ENCODE measurements at places on chromosomes 2 and 18.

- no peak for DNase-seq
Observed at GRCh38 chr2:38713338-38713737, 37.8 kb downstream of the SRSF7 start.

GRCh38 chr2:184006998-184007397 lies 591.3 kb upstream of the ZNF804A start:
- no peak for DNase-seq

GRCh38 chr2:181131584-181131983 lies 151.2 kb downstream of the UBE2E3 start:
- DNase-seq = no peak

DNA sequence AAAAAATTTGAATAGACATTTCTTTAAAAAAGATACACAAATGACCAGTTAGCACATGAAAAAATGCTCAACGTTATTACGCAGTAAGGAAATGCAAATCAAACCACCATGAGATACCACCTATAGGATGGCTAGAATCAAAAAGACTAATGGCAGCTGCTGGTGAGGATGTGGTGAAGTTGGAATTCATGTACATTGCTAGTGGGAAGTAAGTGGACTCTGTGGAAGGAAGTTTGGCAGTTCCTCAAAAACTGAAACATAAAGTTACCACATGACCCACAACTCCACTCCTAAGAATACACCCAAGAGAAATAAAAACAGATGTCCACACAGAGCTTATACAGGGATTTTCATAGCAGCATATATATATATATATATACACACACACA lies 51.2 kb downstream of the MBP start:
- no peak for DNase-seq

DNA sequence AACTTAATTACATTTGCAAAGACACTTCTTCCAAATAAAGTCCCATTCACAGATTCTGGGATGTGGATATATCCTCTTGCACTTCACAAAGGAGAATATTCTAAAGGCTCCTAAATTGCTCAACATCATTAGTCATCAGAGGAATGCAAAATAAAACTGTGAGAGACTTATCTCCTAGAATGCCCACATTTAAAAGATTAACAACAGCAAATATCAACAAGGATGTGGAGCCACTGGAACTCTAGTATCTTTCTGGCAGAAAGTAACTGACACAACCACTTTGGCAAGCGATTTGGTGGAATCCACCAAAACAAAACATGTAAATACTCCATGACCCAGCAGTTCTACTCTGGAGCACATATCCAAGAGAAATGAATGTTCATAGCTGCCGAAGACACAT lies 4.6 kb downstream of the NEU2 start:
- no peak for DNase-seq

DNA sequence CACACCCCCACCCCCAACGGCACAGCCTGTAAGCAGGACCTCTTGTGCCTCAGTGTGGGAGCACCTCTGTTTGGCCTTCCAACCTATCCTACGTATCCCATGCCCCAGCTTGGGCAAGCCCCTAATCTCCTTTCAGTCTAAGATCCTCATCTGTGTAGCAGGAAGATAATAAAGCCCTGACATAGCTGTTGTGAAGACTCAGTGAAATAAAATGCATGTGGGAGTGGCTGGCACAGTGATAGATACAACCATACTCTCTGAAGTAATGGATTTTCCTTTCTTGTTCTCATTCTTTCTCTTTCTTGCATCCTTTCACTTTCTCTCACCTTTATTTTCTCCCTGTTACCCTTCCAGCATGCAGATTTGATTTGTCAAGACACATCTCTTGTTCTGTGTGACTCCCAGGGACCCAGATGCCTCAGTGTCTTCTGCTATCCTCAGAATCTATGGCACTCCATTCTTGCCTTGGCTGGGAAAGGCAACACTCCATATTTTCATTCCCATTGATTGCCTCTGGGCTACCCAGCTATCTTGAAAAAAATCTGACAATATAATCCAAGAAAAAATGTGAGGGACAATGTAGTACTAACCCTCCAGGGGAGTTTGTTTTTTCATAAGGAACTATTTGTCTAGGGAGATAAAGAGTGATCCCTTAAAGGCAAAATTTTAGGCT lies 207.2 kb upstream of the SETBP1 start:
- no peak for DNase-seq

DNA sequence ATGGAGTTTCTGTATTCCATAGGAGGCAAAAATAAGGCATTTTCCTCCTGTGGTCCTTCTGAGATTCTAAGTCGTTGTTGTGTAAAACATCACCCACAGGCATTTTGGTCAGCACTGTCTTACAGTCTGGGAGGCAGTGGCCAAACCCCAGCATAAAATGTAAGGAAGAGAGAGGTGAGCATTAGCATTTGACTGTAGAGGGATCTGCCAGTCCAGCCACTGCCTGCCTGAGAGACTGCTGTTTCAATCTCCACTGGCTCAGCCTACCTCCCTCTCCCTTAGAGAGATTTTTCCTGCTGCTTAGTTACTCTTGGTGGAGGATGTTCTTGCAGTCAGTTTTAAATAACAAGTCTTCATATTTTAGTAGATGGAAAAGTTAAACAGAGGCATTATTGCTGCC lies 77.0 kb downstream of the ARHGEF33 start:
- no peak for DNase-seq

DNA sequence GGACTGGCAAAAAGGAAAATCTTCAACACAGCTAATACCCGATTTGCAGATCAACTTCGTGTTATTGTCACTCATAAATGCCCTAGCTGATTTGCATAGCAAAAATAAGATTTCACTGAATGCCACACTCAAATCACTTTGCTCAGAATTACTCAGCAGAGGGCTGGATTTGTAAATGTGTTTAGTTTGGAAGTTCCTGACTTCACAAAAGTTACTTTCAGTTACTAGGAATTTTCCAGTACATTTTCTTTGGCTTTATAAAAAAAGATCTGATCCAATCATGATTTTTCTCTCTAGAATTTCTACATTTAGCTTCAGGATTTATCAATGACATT lies 433.3 kb upstream of the ID2 start:
- DNase-seq = no peak

GRCh38 chr2:126399001-126399400 lies 257.0 kb upstream of the GYPC start:
- no peak for DNase-seq

- no peak for DNase-seq
Observed at GRCh38 chr2:129720761-129721160, 258.7 kb upstream of the RAB6C start.

DNA sequence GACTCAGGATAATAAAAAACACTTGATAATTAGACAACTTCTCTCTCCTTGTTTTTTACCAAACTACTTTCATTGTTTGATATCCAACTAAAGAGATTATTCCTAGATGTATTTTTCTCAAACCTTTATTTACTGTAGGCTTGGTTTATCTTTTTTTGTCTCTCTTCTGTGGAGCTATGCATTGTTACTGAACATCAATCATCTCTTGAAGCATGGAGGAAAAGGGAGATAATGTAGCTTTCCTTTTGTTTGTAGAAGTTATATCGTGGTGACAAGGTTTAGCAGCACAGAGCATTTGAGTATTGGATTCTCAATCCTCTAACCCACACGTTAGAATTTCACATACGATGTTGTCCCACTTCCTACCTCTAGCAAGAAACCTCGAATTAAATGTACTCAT lies 41.7 kb downstream of the SMCHD1 start:
- no peak for DNase-seq

DNA sequence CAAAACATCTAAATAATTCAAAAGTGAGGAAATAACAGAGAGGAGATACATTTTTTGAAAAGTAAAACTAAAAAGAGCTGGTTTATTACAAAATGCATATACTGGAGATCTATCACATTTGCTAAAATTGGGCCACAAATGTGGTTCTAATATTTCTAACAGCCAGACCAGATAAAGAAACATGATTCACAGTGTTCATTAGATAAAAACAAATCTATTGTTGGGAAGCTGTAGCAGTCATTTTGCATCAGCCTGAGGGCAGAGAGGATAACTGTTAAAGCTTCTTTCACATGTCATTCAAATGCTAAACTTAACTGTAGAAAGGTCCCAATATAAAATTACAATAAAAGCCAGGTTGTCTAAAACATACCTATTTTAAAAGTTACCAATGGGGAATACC lies 148.3 kb downstream of the GULP1 start:
- no peak for DNase-seq

- no peak for DNase-seq
Observed at GRCh38 chr2:1841461-1841860, 97.1 kb upstream of the PXDN start.

DNA sequence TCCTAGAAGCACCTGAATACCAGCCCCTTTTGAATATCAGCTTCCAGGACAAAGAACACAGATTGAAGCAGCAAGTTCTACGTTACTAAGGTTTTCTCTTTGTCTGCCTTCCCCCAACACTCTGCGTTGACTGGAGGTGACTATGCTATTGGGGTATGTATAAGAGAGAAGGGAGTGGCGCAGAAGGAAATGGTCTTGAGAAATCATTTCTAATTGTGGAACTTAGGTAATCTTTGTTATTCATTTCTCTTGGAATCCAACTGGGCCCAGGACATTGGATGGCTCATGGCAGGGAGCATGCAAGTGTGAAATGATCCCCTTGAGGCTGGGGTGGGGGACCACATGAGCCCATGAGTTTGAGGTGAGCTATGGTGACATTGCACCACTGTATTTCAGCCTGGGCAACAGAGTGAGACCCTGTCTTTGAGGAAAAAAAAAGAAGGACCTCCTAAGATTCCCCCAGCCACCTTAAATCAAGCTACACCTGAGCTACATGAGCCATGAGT lies 29.7 kb downstream of the XDH start:
- DNase-seq = no peak

DNA sequence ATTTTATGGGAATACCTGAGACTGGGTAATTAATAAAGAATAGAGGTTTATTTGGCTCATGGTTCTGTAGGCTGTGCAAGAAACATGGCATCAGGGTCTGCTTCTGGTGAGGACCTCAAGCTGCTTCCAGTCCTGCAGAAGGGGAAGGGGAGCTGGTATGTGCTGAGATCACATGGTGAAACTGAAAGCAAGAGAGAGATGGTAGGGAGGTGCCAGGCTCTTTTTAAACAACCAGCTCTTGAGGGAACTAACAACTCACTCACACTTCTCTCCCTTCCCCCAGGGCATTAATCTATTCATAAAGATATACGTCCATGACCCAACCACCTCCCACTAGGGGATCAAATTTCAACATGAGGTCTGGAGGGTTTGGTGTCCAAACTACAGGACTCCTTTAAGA lies 40.1 kb downstream of the AGPS start:
- DNase-seq = no peak

DNA sequence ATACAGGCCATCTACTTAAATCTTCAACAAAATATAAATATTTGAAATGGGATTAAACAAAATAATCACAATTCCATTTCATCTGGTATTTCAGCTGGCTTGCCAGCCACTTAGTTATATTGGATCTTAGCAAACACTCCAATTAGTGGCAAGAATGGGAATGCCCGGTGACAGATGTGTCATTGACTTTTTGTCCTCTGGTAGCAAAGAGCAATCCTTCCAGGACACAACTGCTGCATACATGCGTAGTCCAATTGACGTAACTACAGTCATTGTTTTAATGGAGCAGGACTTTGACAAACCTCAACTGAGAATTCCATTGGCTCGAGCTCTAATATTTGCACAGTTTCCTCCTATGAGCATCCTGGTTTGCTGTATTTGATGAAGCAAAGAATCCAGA lies 69.9 kb downstream of the RNF152 start:
- DNase-seq = no peak

- no peak for DNase-seq
Observed at GRCh38 chr2:8421658-8422449, 260.0 kb upstream of the ID2 start.

DNA sequence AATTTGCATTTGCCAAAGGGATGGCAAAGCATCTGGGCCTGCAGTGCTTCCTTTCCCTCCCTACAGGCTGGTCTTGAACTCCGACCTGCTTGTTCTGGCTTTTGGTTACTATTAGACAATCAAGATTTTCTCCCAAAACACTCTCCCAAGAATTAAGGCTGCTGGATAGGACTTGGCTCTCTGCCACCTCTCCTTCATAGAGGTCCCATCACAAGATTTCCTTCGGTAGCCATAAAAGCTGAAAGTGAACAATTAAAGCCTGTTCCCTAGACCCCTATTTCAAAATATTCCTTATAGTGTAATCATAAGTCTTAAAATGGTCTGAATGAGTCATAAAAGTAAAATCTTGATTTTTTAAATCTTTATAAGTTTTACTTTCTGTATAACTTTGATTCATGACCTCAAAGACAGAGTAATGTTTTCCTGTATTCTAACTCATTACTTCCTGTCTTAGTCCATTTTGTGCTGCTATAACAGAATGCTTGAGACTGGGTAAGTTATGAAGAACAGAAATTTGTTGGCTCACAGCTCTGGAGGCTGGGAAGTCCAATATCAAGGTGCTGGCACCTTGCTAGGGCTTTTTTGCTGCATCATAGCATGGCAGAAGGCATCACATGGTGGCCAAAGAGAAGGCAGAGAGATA lies 37.8 kb upstream of the TNP1 start:
- DNase-seq = no peak

DNA sequence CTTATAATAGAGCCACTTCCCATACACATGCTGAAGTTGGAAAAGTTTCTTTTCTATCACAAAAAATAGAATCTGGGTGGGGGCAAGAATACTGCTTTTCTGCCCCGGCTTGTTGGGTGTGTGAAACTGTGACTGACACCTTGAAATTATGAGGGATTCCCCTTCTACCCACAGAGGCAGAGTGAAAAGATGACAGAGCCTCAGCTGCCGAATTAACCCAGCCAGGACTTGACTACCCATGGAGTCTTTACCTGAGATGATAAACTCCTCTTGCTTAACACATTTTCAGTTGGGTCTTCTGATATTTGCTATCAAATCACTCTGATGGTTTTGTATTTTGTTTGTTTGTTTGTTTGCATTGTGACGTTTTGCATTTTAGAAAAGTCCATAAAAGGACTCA lies 66.0 kb upstream of the PMAIP1 start:
- DNase-seq = no peak

GRCh38 chr2:38095996-38096861 lies 20.3 kb upstream of the CYP1B1 start:
- DNase-seq = no peak

GRCh38 chr2:120419073-120419472 lies 73.1 kb downstream of the INHBB start:
- no peak for DNase-seq

DNA sequence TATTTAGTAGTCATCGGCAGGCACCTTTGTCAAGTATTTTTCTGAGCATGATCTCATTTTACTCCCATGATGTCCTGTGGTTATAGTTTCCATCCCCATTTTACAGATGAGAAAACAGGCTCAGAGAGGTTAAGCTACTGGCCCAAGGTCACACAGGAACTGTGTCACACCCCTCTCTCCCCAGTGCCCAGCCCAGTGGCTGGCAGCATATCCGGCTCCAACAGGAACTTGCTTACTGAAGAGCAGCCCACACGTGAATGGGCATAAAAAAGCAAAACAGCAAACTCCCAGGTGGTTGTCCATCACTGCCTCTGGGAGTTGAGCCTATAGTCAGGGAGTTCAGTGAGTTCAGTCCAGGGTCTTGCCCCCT lies 8.3 kb upstream of the KLF11 start:
- no peak for DNase-seq

- no peak for DNase-seq
Observed at GRCh38 chr18:45103319-45104048, 422.8 kb downstream of the SETBP1 start.

All from activated CD4-positive, alpha-beta T cell treated with anti-CD3 and anti-CD28 coated beads, Interleukin-2, amount 50 U/mL, for 4 hours (primary cell).